Natural killer cell (primary cell): ENCODE measurements at places on chromosomes 11 and 22.

DNA sequence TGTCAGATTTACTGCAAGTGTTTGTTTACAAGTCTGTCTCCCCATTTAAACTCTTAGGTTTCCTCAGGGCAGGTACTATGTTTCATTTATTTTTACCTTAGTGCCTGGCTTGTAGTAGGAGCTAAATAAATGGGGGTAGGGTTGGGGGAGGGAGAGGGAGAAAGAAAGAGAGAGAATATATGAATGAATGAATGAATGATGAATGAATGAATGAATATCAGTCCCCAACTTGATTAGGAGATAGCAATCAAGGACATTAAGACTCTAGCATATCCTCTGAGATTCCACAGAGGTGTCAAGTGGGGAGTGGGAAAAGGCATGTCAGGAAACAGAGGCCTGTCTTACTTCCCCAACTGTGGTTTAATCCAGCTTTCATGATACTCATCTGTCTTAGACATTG lies 83.2 kb downstream of the ME3 start:
- DNase-seq: no peak

DNA sequence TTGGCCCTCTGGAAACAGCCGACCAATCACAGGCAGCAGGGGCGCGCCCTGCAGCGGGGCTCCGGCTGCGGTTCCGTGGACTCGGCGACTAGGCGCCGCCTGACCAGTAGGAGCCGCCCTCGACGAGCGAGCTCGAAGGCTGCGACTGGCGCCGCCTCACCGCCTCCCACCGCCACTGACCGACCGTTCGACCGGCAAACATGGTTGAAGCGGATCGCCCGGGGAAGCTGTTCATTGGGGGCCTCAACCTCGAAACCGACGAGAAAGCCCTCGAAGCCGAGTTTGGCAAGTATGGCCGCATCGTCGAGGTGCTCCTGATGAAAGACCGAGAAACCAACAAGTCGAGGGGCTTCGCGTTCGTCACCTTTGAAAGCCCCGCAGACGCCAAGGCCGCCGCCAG lies at the start of gene RBMXL2:
RBMXL2 (plus strand) TSS at position 78 of the 400 bp plus-strand sequence; CDS start at position 201, 123 bp downstream.
- DNase-seq: no peak

DNA sequence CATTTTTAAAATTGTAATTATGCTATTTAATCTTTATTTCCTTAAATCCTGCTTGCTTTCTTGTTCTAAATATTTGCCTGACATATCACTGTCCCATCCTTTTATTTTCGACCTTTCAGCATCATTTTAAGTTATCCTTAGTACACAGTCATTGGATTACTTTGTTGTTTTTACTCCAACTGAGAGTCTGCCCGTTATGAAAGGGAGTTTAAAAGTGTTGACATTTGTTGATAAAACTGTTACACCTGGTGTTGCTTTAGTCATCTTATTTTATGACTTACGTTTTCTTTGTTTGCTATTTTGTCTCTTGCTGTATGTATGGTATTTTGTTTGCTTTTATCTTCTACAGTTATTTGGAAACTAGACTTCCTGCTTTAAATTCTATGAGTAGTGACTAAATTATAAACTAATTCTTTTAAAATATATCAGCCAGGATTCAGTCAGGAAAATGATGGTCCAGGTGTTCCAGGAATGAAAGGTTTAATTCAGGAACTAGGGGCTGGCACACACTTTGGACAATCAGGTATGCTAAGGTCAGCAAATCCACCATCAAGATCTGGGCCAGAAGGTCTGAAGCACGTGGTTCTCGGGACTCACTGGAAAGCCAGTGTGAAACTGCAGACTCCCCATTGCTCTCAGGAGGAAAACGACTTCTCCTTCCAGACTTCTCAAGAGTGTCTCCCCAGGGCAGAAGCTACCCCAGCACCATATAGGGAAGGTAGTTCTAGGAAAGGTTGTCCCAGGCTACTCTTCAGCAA lies 86.0 kb downstream of the RASSF10 start:
- DNase-seq: no peak

- DNase-seq: no peak
These were observed 27.1 kb downstream of the AGBL2 start for GRCh38 chr11:47688111-47688510.

GRCh38 chr11:123601136-123601535 lies 53.3 kb downstream of the SCN3B start:
- no peak for DNase-seq

DNA sequence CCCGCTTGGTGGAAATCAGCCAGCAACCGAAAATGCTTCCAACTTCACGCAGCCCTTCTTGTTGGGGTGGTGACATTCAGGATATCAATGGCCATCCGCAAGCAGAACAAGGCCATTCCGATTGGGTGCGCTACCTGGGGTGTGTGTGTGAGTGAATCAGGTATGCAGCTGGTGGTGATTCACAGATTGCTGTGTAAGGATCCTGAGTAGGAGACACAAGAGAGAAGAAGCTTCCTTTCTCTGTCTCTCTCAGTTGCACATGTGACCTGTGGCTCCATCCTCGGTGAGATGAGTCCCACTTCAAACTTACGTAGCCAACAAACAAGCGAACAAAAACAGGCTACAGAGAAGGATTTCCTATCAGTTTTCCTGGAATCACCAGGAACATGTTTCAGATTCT lies 9.6 kb upstream of the TMEM184B start:
- DNase-seq: no peak

DNA sequence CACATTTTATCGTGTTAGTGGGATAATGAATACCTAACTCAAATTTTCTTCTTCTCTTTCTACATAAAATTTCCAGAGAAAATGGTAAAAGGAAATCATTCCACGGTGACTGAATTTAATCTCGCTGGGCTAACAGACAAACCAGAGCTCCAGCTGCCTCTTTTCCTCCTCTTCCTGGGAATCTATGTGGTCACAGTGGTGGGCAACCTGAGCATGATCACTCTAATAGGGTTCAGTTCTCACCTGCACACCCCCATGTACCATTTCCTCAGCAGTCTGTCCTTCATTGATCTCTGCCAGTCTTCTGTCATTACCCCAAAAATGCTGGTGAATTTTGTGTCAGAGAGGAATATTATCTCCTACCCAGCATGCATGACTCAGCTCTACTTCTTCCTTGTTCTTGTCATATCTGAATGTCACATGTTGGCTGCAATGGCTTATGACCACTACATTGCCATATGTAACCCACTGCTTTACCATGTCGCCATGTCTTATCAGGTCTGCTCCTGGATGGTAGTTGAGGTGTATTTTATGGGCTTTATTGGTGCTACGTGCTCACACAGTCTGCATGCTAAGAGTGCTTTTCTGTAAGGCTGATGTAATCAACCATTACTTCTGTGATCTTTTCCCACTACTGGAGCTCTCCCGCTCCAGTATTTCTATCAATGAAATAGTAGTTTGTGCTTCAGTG lies 24.1 kb downstream of the OR10D3 start:
- DNase-seq: no peak

DNA sequence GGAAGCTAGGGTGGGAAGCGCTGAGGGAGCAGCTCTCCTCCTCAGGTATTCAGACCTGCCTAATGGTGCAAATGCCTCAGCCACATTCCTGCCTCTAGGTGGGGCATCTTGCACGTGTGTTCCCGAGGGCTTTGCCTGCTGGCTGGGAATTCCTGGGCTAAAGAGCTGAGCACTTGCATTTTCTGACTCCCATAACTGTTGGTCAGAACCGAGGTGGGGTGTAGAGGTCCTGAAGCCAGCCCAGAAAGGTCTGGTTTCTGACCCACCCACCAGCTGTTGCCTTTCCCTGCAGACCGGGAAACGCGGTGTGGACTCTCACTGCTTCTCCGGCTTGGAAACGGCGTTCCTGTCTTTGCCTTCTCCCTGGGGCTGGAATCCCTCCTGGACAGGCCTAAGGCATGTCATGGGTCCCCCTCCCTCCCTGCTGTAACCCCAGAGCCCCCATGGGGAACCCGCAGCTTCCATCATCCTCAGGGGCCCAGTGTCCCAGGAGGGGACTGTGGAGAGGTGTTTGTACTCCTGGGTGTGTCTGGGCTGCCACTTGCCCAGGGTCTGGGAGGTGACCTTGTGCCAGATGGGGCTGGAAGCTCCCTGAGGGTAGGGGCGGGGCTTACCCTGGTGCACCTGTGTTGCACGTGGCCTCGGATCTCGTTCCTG lies 24.0 kb upstream of the SMIM38 start:
- DNase-seq: no peak

- DNase-seq: peak; percentile 20
These were observed 12.6 kb upstream of the WDR74 start for GRCh38 chr11:62851807-62852522.

GRCh38 chr22:47067321-47067890 lies 305.0 kb downstream of the TBC1D22A start:
- DNase-seq: no peak

DNA sequence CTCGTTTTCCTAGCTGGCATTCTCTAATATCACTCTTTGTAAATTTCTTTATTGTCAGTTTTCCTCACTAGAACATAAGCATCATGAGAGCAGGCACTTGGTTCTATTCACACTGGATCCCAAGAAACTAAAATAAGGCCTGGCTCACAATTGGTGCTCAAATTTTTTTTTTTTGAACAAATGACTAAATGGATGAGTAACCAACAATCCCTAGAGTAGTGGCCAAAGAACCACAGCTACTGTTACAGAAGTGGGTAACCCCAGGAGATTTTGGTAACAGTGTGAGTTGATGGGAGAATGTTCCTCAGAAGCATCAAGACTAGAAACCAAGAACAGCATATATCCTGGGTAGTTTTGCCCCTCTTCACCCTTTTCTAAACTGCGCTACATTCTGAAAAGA lies 572.6 kb downstream of the INSC start:
- no peak for DNase-seq

DNA sequence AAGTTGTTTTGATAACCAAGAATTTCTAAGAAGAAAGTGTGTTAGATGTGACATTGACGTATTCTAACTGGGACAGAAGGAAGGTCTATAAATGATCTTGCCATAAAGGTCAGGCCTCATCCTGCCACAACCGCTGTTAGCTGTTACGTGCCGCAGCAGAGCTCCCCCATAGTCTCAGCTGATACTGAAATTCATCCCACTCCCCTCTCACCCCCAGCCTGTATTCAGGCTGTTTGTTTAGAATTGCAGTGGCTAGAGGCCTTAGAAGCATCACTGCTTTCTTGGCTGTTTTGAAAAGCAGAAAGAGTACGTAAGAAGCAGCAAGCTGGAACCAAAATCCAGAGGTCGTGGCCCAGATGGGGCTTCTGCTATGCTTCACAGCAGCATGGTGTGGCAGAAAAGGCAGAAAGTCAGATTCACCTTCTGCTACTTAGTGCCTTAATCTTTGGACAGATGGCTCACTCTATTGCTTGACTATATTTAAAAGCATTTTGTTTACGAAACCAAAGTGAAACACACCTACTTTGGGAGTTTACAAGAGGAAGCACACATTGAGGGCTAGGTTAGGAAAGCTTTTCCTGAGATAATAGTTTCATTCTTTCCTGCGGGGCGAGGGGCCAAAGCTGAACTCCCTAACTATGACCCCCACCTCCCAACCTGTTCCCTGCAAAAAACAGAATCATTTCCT lies 950 bp upstream of the LAYN start:
- DNase-seq: peak; percentile 56

DNA sequence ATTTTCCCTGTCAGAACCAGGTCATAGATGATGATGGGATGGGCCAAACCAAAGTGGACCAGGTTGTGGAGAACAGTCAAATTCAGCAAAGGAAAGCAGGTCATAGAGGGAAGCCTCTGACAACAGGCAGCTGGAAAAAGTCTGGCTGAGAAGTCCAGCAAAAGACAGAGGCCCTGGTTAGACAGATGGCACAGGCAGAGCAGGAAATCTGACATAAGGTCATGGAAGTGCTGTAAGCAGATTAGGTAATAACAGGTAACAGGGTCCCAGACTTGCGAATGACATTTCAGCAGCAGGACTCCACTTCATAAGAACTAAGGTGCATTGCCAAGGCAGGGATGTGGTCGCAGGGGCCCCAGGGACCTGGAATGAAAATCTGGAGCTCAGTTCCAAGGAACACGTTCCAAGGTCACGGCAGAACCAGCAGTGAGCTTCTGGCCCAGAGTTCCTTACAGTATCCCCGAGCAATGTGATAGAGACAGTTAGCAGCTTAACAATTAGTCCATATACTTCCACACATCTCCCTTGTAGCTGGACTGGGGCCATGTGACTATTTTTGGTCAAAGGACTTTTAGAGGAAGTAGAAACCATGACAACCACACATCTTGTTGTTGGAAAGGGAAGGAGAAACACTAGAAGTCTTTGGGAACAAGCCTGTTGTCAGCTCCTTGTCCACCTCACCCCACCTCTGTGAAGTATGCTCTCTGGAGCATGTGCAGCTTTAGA lies 75.4 kb downstream of the ME3 start:
- DNase-seq: no peak

DNA sequence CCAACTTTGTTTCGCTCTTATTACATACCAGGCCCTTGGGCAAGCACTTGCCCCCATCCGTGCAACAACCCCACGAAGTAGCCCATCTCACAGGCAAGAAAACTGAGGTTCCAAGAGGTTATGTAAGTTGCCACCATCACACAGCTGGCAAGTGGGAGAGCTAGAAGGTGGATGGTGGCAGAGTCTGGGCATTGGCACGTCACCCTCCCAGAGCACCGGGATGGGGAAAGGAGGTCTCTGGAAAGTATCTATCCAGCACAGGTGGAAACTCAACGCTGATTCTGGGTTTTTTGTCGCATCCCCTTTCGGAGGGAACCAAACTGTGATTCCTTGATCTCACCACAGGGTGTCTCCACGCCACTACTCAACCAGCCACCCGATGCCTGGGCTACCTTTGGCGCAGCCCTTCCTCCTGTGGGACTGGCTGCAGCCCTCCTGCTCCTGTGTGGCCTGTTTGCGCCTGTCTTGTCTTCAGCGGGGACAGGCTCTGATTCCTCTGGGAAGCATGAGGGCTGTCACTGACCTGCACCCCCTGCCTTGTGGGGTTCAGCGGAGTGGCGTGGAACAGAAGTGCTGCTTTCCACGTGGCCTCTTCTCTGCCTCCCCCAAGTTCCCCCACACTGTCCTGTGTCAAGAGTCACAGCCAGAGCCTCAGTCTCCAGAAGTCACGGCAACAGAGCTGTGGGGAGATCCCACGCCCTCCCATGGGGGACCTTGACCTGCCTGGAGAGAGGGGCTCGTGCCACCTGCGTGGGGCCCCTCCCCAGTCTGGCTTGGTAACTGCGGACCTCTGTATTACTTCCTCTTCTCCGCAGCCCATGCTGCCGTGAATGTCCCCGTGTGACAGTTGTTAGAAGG lies 34.4 kb upstream of the TRIM29 start:
- DNase-seq: peak; percentile 62

DNA sequence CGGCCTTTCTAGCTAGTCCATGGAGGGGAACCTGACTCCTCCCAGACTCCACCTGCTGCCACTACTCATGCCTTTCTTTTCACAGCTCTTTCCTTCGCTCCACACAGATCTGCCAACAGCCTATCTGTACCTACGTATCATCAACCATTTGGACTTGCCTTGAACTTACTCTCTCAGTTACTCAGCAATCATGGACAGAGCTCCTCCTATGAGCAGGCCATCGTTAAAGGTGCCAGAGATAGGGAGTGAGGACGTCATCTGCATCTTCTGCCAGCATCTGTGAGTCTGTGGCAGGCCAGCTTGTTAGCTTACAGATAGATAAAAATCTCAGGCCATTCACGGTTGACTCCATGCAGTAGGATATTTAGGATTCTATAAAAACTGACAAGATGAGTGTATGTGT lies 162.9 kb upstream of the ZBED5 start:
- no peak for DNase-seq
